ENCODE measurements at places on chromosomes 11 and 22.

DNA sequence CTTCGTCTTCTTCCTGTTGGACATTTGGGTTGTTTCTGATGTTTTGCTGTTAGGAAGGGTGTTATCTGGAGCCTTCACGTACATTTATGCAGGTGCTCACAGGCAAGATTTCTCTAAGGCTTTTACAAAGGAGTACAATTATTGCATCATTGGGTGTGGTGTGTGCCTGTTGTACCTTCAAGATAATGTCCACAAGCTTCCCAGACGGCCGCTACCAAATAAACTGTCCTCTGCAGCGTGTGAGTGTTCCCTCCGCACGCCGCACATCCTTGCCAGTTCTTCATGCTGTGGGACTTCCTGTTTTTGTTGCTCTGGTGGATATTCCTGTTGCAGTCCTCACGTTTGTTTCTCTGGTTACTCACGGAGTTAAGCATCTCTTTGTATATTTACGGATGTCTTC, 133.3 kb downstream of the TBC1D22A start:
- no peak for DNase-seq

DNA sequence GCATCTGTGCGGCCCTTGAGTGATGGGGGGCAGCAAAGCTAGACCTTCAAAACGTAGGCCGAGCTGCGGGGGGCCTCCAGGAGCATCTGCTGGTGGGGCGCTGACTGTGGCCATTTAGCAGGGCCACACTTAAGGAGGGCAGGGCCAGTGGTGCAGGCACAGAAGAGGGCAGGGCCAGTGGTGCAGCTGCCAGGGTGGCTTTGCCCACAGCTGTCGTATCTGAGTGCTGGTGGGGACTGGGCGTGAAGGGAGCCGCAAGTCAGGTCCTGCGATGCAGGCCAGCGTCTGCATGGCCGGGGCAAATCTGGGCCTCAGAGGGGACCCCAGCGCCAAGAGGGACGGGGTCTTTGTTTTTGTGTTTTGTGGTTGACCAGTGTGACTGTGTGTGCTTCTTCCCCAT, 27.7 kb downstream of the RNH1 start:
- no peak for DNase-seq

DNA sequence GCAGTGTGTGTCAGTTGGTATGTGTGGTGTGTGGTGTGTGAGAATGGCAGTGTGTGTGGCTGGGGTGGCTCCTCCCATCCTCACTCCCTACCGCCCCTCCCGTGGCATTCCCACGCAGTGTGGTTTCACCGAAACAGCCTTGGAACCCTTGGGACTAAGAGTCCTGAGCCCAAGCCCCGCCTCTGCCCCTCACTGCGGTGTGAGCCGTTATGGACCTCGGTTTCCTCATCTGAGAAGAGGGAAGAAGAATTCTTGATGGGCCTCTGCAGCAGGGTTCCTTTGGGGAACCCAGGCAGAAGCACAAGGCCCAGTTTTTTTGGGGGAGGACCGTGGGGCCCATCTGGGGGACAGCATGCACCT, 7.2 kb downstream of the UPK3A start:
- DNase-seq = no peak

DNA sequence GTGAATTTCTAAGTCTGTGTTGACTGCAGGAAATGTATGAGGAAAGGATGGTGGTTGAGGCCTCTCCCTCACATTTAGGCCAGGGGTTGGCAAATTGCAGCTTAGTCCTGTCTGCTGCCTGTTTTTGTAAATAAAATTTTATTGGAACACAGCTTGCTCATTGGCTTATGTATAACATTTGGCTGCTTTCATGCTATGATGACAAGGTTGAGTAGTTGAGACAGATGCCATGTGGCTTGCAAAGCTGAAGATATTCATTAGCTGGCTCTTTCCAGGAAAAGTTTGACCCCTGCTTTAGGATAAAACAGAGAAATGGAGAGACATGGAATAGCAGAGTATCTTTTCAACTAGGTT, 46.2 kb downstream of the BCR start:
- no peak for DNase-seq

GRCh38 chr11:64372802-64373597, 14.0 kb downstream of the RPS6KA4 start:
- no peak for DNase-seq

DNA sequence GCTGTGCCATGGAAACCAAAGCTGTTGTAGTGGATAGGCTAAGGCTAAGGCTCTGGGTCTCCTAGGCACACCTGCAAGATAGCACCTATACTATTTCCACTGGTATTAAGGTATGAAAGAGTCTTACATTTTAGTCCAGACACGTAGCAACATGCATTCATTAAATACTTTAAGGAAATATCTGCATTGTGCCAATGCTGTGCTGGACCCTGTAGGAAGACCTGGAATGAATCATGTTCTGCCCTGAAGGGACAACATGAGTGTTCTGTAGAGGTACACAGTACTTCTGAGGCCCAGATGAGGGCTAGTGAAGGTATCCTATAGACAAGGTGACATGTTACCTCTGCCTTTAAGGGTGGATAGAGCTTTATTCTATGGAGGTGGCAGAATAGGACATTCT, 35.2 kb upstream of the RRM1 start:
- no peak for DNase-seq

- DNase-seq = no peak
Measured at GRCh38 chr11:2451916-2452315, 7.1 kb downstream of the KCNQ1 start.

DNA sequence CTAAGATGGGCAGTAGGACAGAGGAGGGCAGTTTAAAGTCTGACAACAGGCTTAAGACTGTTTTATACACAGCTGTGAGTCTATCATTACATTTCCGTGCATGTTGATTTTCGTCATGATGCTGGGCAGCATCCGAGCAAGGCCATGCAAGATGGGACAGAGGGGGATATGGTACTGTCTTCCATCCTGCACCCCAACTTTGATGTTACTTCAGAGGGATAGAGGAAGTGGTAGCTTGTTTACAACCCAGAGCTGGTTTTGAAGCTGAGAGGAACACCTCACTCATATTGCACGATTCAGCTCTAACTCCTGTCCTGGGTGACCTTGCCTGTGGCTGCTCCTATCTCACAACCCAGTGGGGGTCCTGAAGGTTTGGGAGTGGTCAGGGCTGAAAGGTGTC, 3.0 kb upstream of the SORL1 start:
- no peak for DNase-seq

- DNase-seq = no peak
Measured at GRCh38 chr11:60767388-60767811, 10.7 kb downstream of the MS4A15 start.

GRCh38 chr11:96339706-96340554, 3.1 kb downstream of the MAML2 start:
- DNase-seq = no peak

GRCh38 chr22:20243537-20244249, 24.4 kb downstream of the RTN4R start:
- no peak for DNase-seq

- no peak for DNase-seq
Measured at GRCh38 chr22:41469218-41469851, 418 bp downstream of the ACO2 start.
